ENCODE measurements at places on chromosomes 2 and 18.
A peak's percentile ranks its signal among the peaks of the same experiment; 100 is the strongest.

- DNase-seq, result no peak
Observed at GRCh38 chr18:48804856-48805610, 145.7 kb downstream of the SMAD7 start.

- no peak for DNase-seq
Observed at GRCh38 chr18:34990597-34990996, 50.6 kb upstream of the MAPRE2 start.

- DNase-seq, result no peak
Observed at GRCh38 chr2:203636588-203637470, 69.6 kb upstream of the CD28 start.

DNA sequence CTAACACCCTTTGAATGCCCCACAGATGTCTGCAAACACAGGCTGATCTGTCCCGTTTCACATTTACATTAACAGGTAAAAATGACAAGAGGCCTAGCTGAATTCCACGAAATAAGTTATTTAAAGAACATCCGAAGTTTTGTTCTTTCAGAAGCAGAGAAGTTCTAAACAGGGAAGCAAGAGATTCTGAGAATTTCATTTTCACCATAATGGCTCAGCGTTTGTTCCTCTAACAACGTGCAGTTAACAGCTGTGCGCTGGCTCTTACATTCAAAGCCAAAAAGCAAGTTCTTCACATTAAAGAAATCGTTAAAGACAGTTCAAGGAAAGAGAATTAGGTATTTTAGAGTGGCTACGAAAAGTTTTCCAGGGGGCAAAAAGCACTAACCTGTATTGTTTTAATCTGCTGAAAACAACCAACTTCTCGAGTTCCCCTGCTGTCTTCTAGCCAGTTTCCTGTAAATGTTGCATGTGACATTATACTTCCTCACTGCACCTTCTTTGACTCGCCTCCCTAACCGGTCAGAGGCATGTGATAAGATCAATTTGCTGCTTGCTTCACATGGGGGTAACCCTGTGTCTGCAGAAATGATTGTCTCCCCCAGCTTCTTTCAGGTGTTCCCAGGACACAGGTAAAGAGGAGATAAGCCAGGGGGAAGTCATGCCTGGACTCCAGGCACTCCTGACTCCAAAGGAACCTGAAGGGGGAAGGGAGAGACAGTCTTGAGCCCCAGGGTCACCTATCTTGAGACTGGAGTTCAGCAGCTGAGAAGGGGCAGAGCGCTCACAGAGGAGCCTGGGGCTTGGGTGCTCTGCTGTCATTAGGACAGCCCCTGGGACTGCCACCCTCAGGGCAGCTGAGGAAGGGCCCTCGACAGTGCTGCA, 36.8 kb upstream of the WIPF1 start:
- peak; percentile 30 for DNase-seq

DNA sequence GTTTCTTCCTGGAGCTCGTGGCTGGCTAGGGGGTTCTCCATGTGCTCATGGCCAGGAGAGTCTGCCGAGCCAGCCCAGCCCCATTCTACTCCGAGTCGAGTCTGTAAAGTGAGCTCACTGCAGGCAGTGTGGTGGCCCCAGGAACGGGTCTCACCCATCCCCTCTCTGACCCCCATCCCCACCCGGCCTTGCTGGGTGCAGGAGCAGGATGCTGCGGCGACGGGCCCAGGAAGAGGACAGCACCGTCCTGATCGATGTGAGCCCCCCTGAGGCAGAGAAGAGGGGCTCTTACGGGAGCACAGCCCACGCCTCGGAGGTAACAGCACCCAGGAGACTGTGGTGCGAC, 1.4 kb downstream of the ANO7 start:
- DNase-seq, result no peak

DNA sequence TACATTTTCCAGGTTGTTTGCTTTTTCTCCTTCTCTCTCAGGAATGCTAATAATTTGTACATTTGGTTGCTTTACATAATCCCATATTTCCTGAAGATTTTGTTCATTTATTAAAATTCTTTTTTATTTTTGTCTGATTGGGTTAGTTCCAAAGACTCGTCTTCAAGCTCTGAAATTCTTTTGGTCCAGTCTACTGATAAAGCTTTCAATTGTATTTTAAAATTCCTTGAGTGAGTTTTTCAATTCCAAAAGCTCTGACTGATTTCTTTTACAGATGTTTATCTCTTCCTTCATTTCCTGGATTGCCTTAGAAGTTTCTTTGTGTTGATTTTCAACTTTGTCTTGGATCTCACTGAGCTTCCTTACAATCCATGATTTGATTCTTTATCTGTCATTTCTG, 50.0 kb downstream of the MBOAT2 start:
- no peak for DNase-seq

DNA sequence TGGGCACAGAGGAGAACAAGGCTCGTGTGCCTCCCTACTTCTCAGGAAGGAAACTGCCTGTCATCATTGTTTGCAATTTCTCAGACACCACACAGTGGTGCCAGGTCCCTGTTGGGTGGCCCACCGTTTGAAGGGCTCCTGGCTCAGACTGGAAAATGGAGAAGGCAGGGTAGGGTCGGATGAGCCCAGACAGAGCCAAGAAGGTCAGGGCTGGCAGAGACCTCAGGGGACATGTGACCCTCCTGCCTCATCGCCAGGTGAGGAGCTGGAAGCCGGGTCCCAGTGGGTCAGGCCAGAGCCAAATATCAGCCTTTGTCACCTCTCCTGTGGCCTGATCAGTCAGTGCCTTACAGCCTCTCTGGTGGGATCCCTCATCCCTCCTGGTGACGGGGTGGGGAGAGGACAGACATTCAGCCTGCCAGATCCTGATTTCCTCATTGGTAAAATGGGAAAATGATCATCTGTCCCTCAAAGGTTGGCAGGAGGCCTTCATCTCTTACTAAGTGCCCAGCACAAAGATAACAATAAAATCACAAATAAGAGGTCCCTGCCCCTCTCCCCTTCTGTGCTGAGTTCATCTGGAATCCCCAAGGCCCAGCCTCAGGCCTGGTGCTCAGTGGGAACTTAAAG, 117.6 kb downstream of the CAPN13 start:
- no peak for DNase-seq
